ENCODE measurements at places on chromosomes 4 and X.

GRCh38 chr4:153181293-153181692 is 22.9 kb upstream of the TRIM2 start:
- DNase-seq, result no peak

GRCh38 chr4:81914623-81915022 is 442.9 kb upstream of the RASGEF1B start:
- DNase-seq, result no peak

GRCh38 chr4:20680736-20681135 is 19.5 kb upstream of the PACRGL start:
- no peak for DNase-seq

GRCh38 chrX:6885909-6886308 is 261.6 kb upstream of the STS start:
- DNase-seq, result no peak

- no peak for DNase-seq
These were observed 382.8 kb downstream of the KLHL4 start for GRCh38 chrX:87900320-87900908.

DNA sequence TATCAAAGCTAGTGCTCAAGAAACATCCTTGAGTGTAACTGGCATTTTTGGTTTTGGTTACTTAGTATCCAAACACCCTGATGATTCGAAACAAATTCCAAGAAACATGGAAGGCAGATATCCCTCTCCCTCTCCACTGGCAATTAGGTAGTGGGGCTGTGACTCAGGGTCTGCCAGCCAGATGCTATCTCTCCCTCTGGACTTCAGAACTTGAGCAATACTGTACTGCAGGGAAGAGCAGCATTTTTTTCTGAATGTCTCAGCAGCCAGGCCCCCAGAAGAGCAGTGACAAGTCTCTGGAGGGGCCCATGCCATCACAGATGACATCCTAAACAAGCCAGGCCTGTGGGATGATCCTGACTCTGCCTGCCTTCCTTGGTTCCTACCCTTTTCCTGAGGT is 37.3 kb upstream of the BCORL1 start:
- DNase-seq, result no peak

DNA sequence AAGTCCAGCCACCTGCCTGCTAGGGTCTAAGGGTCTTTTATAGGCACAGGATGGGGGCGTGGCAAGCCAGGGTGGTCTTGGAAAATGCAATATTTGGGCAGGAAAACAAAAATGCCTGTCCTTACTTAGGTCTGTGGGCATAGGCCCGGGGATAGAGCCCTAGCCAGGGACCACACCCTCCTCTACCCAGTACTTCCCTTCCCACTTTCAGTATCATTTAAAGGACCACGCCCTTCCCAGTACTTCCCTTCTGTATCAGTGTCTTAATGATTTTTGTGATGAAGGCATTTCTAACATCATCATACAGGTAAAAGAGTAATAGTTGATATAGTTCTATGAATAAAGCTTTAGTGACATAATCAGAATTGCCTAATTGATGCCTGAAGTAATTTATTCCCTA is 11.4 kb downstream of the BANK1 start:
- no peak for DNase-seq

DNA sequence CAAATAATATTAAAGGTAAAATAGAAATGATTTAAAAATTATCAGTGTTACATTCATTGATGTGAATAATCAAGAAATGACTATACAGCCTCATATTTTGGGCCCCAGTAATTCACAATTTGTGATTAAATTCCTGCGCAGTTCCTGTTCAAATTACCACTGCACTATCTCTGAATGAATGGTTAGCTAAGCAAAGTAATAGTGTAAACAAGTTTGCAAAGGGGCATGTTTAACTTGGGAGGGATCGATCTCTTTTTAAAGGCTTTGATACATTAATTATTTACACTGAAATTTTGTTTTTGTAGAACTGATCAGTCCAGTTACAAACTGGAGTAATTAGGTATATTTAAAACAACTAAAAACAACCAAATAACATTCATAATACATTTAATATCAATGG is 784.4 kb downstream of the RPA4 start:
- no peak for DNase-seq

GRCh38 chrX:121028419-121028818 is 19.0 kb upstream of the GLUD2 start:
- no peak for DNase-seq

DNA sequence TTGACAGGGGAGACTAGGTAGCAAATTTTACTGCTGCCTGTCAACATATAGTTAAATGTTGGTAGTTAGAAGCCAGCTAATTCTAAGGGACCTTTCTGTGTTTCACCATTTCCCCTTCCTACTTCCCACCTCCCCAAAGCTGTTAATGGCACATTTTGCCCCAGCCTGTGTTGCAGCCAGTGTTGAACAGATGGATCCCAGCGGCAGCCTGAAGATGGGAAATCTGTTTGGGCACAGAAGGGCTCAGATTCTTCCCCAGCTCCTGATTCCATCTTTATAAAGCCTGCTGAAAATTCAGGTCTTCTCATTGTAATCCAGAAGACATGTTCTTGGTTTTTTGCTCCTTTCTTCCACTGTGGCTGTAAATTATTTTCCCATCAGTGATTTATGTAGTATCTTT is 89.0 kb downstream of the SPRY1 start:
- DNase-seq, result no peak

DNA sequence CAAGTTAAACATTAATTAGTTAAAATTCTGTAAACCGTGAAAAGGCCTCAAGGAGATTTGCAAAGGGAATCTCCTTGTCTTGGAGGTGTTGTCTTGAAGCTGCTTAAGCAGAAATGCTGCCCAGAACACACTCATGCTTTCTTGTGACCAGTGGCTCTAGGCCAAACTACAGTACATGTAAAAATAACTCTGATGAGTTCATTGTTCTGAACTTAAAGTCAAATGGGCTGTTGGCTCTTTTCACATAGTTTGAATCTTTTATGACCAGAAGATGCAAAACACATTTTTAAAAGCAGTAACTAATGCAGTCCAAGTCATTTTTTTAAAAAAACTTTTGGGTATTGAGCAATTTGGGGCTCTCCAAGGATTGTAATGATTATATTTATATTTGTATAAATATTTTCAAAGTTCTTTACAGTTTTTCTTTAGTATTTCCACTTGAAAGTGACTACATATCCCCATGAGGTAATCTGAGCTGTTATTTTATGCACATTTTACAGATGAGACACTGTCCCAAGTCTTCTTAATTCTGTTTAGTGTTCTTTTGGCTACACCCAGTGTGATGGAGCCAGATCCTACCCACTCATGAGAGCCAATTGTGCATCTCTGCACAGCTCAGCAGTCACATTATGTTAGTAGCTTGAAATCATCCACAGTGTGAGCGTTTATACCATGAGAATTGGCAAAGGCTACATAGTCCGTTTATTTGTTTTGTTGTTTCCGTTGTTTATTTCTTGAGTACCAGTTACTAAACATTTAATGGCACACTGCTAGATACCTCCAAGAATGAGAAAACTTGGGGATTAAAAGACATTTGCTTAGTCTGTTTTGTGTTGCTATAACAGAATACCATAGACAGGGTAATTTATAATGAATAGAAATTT is 112.8 kb upstream of the ATXN3L start:
- peak; percentile 90 for DNase-seq

- DNase-seq, result no peak
These were observed 358.9 kb downstream of the TRAM1L1 start for GRCh38 chr4:116726523-116726922.

DNA sequence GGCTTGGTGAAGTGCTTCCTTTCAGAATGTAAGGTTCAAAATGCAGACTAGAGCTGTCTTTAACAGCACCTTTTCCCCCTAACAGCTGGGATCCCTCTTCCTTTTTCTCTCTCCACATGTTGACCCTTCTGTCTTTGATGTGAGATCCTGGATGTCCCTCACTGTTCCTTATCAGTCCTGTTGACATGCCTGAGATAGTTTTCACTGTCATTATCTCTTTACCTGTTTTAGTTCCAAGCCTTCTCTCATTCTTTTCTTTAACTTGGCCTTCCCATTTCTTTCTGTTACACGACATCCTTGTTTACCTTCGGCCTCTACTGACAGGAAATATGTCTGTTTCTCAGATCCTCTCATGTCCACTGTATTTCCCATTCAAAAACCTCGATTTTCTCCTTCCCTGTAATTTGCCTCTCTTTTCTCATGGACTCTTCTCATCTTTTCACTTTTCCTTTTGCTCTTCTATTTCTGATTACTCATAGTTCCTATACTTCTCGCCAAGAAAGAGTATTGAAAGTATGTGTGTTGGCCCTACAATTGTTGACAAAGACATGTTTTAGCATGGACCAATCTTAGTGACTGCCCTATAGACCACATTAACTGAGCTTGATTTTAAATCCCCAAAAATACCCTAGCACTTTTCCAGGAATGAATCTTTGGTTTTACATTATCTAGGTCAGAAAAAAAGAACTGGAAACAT is 1.2 kb upstream of the SOWAHB start:
- no peak for DNase-seq

- DNase-seq, result no peak
These were observed 285.1 kb downstream of the FRMPD4 start for GRCh38 chrX:12423346-12423745.

DNA sequence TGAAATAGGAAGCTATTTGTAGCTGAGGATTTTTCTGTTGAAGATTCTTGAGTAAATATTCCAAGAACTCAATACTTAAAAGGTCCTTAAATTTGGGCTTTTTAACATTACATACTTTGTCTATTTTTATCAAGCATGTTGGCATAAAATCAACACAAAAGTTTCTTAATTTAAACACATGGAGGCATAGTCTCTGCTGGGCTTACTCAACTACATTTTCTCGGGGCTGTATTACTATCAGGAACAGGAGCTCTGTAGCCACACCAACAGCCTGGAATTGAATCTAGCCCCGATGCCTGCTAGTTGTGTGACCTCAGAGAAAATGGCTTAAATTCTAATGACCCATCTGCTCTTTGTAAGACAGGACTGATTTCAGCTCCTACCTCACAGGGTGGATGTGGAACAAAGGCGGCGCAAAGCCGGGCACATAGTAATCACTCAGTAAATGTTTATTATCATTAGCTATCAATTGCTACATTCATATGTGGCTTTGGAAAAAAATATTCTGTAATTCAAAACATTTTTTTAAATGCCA is 207.0 kb downstream of the NSUN7 start:
- no peak for DNase-seq

DNA sequence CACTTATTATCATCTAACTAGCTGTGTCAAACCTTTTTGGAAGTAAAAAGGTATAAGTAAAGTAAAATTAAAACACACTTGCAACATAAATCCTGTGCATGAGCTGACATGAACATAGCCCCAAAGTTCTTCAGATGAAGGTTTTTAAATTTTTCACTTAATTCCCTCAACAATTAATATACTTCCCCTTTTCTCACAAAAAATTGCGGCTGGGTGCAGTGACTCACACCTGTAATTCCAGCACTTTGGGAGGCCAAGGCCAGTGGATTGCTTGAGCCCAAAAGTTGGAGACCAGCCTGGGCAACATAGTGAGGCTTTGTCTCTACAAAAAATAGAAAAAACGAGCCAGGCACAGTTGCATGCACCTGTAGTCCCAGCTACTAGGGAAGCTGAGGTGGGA is 16.8 kb downstream of the RASGEF1B start:
- no peak for DNase-seq

DNA sequence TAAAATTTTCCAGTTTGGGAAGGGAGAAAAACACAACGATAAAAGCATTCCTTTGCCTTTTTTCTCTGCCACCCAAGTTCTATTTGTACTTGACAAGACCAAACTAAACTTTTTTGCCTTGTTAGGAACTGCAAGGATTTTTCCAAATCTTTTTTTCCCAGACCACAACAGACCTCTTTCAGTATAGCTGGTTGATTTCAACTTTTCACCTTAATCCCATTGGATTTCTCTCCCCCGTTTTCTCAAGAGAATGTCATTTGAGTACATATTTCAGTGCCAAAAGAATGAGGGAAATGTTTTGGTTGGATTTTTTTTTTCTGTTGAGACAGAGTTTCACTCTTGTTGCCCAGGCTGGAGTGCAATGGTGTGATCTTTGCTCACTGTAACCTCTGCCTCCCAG is 18.5 kb upstream of the SGMS2 start:
- DNase-seq, result no peak

DNA sequence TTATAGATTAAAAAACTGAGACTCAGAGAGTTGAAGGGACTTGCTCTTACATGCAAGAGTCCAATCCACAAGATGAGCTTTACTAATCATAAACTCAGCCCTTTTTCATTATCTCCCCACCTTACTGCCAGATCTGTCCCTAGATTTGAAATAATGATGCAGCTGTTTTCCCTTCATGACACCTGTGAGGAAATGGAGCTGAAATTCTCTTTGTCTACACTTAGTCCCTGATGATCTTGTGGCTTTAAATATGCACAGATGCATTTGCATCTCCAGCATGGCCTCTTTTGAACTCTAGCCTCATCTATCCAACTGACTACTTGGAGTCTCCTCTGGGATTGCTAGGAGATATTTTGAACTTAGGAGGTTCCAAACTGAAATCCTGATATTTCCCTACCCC is 188.9 kb upstream of the AFF2 start:
- no peak for DNase-seq

DNA sequence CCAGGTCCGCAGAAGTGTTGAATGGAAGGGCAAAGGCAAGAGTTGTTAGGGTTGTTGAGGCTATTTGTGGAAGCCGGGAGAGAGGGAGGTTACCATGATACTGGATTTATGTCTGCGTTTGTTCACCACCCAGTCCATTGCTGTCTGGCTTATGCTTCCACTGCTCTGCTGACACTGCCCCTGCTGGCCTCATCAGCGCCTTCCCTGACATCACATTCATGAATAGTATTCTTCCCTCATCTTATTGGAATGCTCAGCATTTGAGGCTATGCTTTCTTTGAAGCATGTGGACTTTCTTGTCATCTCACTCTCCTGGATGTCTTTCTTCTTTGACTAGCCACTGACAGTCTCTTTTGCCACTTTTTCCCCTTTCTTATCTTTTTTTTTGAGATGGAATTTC is 10.3 kb downstream of the GNL3L start:
- DNase-seq, result peak; percentile 20

DNA sequence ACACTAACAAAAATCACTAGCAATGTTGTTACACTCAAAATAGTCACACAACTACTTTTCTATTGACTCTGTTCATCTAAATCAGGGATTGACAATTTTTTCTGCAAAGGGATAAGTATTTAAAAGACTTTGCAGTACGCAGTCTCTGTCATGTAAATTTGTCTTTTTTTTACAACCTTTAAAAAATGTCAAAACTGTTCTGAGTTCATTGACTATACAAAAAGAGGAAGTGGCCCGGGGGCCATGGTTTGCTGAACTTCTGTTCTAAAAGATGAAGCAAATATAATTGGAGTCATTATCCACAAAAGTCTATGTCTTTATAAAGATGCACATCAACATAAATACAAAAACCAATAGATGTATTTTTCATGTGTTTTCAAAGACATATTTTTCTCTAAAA is 1310.3 kb downstream of the RPA4 start:
- no peak for DNase-seq

- DNase-seq, result no peak
These were observed 8.6 kb upstream of the CLDN24 start for GRCh38 chr4:183330841-183331240.

Data from AG04450 (cell line).